ENCODE measurements at places on chromosomes 5 and 9.

GRCh38 chr5:88823201-88823600 lies 59.8 kb downstream of the MEF2C start:
- no peak for DNase-seq

GRCh38 chr5:573206-573605 lies 38.9 kb upstream of the CEP72 start:
- DNase-seq = no peak

GRCh38 chr9:75601280-75601679 lies 289.2 kb upstream of the PCSK5 start:
- no peak for DNase-seq

DNA sequence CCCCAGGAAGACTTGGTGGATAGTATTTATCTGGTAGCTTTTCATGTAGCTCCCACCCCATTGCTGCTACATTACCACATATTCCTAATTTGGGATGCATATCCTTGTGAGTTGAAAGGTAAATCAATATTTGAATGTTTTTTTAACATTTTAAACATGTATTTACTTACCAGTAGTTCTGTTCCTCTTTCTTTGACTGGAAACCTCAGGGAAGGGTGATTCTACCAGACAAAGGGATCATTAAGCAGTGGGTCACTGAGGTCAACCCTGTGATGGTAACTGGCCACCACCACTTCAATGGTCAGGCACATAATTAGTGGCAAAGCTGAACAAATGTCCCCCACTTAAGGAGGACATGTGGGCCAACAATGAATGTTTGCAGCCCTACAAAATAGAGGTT lies 27.2 kb upstream of the KLF9 start:
- DNase-seq = no peak

- DNase-seq = no peak
These were observed 12.6 kb upstream of the PALM2AKAP2 start for GRCh38 chr9:109767404-109767803.

GRCh38 chr9:128081056-128081455 lies 13.0 kb downstream of the SLC25A25 start:
- DNase-seq = no peak

GRCh38 chr5:17398431-17398830 lies 99.6 kb upstream of the TAF11L2 start:
- DNase-seq = no peak

- DNase-seq = no peak
These were observed 38.9 kb upstream of the TNFSF15 start for GRCh38 chr9:114844766-114845165.

GRCh38 chr9:13934416-13934815 lies 379.5 kb downstream of the NFIB start:
- DNase-seq = no peak

GRCh38 chr5:139962445-139962844 lies 80.7 kb downstream of the NRG2 start:
- no peak for DNase-seq

DNA sequence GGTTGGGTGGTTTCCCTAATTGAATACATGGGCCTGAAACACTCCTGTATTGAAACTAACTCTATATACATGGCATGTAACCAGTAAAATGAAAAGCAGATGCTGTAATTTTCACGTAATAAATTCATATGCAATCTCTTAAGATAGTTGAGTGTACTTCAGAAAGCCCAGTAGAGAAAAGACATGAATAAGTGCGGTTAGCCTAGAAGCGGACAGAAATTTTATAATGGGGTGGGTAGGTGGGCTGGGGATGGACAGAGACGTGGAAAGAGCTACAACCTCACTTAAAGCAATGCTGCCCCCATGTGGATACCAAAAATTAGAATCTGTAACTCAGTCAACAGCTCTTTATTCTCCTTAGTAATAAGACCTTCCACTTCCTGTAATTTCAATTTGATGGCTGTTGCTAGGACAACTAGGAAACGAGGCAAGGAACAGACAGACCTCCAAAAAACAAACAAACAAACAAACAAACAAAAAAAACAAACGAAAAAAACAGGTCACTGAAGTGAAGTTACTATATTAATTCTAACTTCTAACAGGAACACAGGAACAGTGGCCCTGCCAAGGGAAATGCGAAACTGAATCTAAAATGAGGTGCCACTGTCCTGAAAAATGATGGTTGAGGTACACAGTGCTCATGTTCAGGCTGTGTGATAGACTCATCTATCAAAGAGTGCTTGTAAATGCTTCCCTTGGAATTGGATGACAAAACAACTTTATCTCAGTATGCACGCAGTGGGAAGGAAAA lies 103.4 kb upstream of the GNA14 start:
- DNase-seq = no peak

DNA sequence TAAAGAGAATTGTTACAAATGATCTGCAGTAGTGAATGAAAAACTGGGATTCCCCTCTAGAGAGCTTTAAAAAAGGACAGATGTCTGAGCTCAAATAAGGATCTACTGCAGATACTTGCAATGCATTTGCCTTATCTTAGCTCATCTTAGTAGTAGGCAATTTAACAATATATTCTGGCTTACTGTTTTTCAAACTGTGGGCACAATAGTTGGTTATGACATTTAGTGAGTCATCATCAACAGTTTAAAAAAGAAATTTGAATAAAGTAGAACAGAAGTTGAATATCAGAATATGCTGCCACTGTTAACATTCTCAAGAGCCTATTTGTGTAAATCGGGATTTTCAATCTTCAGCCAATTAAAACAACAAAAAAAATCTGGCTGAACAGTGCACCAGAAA lies 6.7 kb upstream of the CAST start:
- no peak for DNase-seq

GRCh38 chr9:4657426-4658159 lies 4.5 kb upstream of the PLPP6 start:
- DNase-seq = no peak

- DNase-seq = no peak
These were observed 1035.5 kb upstream of the WWC1 start for GRCh38 chr5:167255926-167256325.

- no peak for DNase-seq
These were observed 338.6 kb downstream of the TMEM38B start for GRCh38 chr9:106032978-106033377.

DNA sequence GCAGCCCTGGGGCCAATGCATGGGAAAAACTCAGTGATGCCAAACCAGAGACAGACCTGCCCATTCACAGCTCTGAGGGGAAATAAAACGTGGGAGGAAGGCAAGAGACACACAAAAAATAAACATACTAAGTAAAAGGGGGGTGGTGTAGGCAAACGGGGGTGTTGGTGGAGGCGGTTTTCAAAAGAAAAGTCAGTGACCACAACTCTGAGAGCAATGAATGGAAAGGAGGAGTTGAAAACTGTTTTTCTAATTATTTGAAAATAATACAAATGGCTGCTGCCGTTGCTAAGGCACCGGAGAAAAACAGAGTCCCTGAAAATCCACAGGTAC lies 293.5 kb downstream of the EFNA5 start:
- no peak for DNase-seq

- DNase-seq = no peak
These were observed 142.4 kb downstream of the PCSK5 start for GRCh38 chr9:76032797-76033373.

DNA sequence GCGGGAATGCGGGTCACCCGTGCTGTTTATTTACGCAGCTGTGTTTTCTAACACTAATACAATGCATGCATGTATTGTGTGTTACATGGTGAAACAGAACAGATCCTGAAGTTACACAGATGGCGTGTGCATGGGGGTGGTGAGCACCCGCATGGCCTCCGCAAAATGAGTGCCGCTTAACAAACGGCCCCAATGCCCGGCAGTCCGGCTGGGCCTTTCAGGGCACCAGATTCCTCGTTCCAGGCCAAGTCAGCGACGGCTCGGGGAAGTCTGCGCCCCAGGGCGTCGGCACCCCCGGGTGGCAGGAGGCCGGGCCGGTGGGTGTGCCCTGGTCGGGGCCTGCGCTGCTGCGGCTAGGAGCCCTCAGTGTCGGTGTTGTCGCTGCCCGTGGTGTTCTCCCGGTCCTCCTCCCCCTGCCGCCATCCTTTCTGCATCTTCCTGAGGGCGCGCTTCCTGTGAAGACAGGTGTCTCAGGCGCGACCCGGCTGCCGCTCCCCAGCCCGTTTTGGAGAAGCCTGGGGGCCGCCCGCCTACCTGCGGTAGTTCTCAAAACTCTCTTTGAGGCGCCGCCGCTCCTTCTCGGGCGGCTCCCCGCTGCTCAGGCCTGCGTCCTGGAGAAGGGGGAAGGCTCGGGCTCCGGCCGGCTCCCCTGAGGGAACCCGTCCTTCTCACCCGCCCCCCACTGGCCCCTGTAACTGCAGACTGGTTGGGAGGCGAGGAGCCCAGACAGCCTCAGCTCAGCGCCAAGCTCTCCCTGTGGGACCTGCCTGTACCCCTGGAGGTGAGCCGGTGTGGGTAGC lies 605 bp upstream of the DNLZ start:
- DNase-seq = no peak

- no peak for DNase-seq
These were observed 25.0 kb downstream of the NDFIP1 start for GRCh38 chr5:142133330-142134206.

GRCh38 chr9:128947527-128948301 lies at the start of the genes DOLK and NUP188:
Gene DOLK (minus strand): TSS chr9:128947603. CDS start chr9:128947303, 300 bp downstream.
Gene NUP188 (plus strand): TSS chr9:128947699. CDS start chr9:128947720, 21 bp downstream.
- peak; percentile 98 for DNase-seq

DNA sequence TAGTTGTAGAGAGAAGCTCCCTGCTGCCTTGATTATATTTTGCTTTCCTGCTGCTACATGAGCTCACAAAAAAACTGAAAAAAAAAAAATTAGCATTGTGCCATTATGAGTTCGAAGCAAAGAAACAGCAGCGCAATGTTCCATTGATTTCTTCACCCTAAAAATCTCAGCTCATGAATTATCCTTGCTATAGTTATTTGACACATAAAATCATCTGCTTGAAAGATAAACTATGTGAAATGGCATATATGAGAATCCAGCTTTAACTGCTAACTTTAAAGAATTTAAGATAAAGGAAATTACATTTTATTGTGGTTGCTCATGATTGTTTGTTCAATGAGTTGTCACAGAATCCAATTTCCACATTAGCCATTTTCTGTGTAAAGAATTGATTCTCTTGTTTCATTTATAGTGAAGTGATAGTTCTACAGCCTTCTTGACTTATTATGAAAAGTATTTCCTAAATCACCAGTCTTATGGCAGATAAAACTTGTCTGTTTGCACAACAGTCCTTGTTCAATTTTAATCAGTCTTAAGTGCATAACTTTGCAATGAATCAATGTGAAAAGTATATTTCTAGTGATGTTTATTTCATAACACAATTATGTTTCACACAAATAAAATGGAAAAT lies 1275.0 kb upstream of the CDH9 start:
- no peak for DNase-seq

GRCh38 chr5:69129413-69129812 lies 35.6 kb downstream of the SLC30A5 start:
- no peak for DNase-seq

GRCh38 chr9:69253057-69253456 lies 72.0 kb upstream of the ENTREP1 start:
- no peak for DNase-seq

DNA sequence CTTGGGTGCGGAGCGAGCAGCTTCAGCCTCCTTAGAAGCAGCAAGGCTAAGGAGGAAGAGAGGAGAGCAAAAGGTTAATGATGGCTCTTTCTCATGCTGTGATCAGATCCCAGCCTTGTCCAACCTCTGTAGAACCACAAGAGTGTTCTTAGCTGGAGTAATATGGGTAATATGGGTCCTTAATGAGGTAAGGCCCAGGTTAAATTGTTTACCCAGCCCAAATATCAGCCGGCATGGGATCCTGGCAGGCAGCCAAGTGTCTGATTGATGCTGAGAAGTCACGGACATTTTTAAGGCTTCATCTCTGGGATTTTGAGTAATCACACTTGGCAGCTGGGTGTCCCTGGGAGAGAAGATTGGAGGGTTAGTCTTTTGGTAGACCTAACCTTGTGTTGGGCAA lies 32.3 kb downstream of the GLRA1 start:
- DNase-seq = no peak

- DNase-seq = no peak
These were observed 42.4 kb downstream of the NTRK2 start for GRCh38 chr9:84711936-84712335.

DNA sequence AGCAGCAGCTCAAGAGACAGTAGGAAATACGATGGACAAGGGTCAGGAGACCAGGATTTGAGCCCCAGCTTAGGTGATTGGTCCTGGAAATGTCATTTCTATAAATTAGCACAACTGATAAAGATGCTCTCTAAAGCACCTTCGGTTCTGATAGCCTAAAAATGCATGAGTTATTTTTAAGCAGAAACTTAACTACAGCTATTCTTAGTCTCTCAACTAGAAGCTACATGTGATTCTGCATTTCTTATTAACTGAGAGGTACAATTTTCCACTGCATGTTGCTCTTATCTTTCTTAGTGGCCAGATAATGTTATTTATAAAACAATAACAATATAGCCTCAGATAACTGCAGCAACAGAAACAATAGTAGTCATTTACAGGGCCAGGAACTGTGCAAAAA lies 136.4 kb downstream of the GRIA1 start:
- DNase-seq = no peak

DNA sequence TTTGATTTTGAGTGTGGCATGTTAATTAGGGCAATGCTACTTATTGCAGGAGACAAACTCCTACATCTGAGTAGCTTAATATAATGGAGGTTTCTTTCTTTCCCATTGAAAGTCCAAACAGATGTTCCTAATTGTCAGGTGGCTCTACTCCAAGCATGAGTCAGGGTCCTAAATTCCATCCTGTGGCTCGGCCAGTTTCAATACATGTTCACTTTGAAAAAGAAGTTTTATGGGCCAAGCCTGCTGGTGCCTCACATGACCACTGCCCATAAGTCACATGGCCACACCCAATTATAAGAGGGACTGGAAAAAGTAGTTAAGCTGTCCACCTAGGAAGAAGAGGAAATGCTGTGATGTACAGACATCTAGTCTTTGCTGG lies 170.4 kb downstream of the ARRDC3 start:
- DNase-seq = no peak

DNA sequence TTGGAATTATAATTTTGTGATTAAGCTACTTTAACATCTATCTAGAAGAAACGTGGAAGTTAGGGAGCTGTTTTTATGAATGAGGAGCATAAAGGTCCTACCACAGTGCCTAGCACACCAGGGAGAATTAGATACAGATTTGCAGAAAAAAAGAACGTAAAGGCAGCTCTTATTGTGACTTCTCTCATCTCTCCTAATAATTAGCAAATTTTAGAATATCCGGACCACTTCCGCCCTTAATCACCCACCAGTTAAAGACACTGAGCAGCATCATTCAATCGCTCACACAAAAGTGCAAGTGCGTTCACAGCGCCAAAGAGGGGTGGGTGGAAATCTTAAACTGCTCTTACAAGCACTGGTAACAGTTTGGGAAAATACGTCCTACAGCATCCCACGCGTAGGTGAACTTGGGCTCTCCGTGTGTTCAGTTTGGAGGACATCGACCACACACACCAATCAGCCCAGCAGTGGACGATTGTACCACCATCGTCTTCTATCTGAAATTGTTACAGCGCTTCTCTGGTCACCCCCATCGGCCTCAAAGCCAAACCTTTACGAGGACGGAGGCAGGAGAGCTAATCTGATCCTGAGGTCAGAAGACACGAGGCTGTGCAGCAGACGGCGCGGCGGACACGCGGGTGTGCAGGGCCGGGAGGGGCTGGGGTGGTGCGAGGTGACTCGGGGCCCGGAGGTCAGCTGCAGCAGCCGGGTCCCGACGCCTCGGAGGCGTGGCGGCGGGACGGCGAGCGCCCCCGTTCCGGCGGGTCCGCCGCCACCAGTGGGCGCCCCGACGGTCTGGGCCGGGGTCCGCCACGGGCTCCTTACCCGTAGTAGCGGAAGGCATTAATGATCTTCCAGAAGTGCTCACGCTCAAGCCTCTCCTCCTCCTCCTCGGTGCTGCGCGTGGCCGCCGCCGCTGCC lies 646 bp downstream of the CARNMT1 start:
- peak; percentile 9 for DNase-seq

GRCh38 chr5:104650313-104651055 lies 1087.9 kb upstream of the NUDT12 start:
- no peak for DNase-seq

GRCh38 chr9:112380102-112380824 lies at the start of gene HSDL2:
Gene HSDL2 (plus strand): TSS chr9:112380108. CDS start chr9:112380164, 56 bp downstream.
- DNase-seq = no peak

All from stimulated activated CD8-positive, alpha-beta memory T cell treated with anti-CD3 and anti-CD28 coated beads, Interleukin-4, amount 100 ng/mL, for 1 hour (primary cell).